ENCODE measurements at places on chromosomes 4 and X.

DNA sequence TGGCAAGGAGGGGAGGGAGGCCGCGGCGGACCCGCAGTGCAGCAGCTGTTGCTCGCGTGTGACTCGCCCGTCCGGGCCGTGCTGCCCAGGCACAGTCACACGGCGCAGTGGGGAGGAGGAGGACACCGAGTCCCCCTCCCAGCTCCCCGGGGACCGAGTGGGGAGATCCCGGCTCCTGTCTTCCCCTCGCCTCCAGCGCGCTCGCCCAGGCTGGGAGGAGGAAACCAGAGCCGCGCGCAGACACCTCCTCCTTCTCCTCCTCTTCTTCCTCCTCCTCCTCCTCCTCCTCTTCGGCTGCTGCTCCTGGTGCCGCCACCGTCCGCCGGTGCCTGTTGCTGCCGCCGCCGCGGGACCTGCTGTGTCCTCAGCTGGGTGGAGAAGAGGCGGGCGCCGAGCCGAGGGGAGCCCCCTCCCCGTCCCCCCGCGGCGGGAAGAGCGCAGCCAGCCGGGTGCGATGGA lies at the start of gene TBC1D1:
TSS of gene TBC1D1 (plus strand) at position 284 of the 459 bp plus-strand sequence. CDS start 11,012 bp downstream, outside the sequence.
- peak; percentile 29 for DNase-seq

DNA sequence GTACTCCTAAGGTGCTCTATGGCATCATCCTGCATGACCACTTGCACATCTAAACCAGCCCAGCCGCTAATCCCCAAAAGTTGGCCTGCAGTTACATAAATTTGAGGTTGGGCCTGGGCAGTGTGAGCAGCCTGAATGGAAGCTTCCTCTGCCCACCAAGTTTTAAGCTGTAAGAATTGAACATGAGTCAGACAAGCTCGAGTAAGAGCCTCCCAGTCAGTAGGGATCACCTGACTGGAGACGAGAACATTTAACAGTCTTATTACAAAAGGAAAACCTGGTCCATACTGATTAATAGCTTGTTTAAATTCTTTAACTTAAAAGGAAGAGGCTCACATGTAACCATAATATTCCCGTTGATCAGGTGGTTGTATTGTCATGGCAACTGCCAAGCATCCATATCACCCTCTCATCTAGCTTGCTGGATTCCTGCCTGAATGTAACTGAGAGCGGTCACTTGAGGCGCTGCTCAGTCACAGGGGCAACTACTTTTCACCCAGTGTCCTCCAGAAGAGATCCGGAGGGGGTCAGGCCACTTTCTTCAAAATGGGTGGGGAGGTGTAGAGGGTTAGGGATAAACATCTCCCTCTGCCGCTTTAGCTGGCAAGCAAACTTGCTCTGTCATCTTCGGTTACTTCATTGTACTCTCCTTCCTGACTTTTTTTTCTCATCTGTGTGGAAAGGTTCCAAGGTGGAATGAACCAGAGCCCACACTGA lies 56.6 kb upstream of the WDR1 start:
- no peak for DNase-seq

DNA sequence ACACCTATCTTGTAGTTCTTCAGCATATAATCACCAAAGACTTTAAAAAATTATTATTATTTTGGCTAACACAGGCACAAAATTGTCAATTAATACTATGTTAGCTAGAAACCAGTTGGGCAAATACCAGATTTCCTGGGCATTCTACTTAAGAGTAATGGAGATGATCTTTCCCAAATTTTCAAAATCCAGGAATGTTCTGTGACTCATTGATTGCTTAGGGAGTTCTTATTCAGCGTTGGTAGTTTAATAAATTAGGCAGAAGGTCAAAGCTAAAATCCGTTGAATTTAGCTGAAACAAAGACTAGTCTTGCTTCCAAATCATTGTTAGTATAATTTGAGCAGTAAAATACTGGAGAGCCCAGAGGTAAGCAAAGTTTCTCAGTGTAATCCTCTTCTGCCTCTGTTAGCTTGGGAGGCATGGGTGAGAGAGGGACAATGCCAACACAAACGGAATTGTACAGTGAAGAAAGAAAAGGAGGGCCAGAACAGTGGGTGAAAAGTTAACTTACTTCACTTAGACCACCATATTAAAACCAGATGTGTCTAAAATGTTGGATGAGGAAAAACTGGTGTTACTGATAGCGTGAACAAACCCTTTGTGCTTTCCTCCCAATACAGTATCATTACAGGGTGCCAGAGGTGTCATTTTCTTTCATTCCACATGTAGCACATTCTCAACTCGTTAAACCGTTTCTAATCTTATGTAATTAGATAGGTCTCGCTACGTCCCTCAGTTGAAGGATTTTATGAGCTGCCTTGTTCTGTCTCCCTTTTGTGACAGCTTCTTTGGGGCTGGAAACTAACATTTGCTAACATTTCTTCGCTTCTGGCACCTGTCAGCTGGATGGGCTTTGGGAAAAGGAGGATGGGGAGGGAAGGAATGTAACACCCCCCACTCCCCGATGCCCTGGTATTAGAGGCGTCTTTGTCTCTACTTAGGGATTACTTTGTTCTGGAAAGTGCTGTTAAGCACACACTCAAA lies 87.4 kb upstream of the CITED1 start:
- no peak for DNase-seq

GRCh38 chrX:152817078-152817764 lies 13.3 kb downstream of the CETN2 start:
- DNase-seq, result no peak

DNA sequence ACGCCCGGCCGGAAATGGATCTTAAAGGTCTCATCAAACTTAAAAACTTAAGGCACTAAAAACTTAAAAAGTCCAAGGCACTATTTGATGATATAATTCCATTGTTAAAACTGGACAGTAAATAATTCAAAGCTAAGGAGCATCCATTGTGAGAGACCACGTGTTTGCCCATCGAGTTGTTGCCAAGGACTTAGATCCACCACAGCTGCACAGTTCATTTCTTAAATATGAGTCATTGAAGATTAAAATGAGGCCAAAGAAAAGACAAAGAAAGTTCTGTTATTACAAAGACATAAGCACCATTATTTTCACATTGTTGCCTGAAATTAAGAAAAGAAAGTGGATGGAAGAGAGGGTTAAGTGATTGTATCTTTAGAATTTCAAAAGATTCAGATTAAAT lies 411.5 kb upstream of the FTHL17 start:
- no peak for DNase-seq

- DNase-seq, result no peak
Measured at GRCh38 chr4:73964862-73965611, 16.8 kb downstream of the PF4 start.

- no peak for DNase-seq
Measured at GRCh38 chr4:135838889-135839288, 1637.3 kb upstream of the PABPC4L start.

GRCh38 chr4:1987721-1988326 lies 20.9 kb downstream of the NELFA start:
- DNase-seq, result no peak

- DNase-seq, result peak; percentile 18
Measured at GRCh38 chr4:107913283-107913899, 18.0 kb upstream of the CYP2U1 start.

DNA sequence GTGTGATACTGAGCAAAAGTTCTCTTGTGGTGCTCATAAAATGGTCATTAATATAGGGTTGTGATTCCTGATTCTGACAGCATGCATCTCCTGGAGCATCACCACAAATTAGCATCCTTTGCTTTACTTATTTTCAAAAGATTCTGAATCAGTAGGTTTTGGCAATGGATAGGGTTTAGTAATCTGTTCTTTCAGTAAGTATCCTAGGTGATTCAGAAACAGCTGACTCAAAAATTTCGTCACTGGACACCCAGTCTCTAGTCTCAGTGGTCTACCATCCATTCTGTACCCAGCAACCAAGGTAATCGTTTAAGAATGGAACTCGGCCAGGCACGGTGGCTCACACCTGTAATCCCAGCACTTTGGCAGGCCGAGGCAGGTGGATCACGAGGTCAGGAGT lies 4.1 kb downstream of the CBLL2 start:
- DNase-seq, result no peak

- no peak for DNase-seq
Measured at GRCh38 chrX:151536571-151536970, 26.9 kb upstream of the PASD1 start.

- DNase-seq, result no peak
Measured at GRCh38 chr4:98939438-98939837, 10.5 kb upstream of the EIF4E start.

- no peak for DNase-seq
Measured at GRCh38 chr4:93710101-93710846, 118.3 kb upstream of the ATOH1 start.

DNA sequence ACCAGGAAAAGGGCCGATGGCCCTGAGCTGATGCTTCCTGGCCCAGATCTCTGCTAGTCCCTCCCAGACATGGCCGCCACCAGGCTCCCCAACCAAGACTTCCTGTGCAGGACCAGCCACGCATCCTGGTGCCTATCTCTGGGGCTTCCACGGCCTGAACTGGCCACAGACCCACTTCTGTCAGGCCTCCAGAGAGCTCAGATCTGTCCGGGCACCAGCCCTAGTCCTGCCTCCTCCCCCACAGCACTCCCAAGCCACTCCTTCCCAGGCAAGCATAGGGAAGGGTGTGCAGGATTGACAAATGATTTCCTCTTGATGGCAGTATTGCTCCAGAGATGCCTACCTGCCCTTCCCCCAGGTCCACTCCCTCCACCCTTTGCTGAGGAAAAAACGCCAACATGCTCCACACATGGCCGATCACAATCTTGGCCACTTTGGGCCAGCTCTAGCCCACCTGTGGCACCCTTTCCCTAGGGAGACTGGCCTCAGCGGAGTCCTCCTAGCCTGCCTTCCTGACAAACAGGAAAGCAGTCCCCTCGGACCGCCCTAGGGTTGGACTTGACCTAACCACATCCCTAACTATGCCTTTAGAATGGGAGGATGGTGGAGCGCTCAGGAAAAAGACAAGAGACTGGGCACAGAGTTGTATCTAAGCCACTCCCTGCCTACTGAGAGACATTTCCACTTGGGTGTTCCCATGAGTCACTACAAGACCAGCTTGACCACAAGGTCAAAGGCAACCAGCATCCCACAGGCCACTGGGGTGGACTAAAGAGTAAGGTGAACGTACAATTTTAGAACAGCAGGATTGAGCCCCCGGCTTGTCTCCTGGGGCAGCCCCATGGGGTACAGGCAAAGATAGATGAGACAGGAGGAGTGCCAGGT lies 277.5 kb upstream of the AGTR2 start:
- DNase-seq, result peak; percentile 79

DNA sequence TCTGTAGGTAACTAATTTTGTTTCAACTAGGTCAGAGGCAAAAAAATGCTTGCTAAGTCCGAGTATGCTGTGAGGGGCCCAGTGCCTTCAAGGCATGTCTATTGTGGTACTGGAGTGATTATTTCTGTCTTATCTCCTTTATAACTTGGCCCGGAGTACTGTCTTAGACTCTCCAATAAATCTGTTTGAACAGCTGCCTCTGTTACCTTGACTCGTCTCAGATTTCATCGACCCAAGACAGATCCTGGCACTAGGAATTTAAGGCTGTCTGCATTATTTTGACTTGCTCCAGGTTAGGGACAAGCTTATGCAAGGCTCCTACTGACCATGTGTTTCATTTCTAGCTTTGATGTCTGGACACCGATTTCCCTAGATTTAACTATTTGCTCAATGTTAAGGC lies 41.1 kb upstream of the NKAP start:
- no peak for DNase-seq

DNA sequence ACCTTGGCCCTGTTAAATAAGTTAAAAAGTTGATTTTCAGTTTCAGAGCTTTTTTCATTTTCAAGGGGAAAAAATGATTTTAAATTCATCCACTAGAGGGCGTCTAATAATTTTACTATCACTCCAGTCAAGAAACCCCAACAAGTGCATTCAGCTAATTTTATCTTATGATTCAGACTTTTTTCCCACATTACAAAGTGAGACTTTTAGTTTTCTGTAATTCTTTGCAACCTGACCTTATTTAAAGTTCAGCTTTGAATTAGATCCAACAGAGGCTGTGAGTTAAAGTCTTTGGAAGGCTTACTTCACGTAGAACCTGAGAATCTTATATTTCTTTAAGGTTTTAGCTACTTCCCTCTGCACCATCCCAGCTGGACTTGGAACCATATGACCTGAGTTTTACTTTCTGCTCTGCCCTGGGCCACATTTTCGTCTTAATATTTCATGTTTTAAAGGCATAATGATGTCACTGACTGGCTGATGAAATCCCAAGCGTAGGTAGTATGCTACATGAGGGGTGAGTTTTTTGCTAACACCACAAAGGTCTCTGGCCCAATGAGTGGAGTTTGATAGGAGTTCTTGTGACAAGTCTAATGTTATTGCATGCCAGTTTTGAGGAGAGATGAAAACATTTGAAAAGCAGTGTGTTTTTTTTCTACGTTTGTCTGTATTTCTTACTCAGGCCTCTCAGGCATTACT lies 7.2 kb downstream of the GNRHR start:
- no peak for DNase-seq

DNA sequence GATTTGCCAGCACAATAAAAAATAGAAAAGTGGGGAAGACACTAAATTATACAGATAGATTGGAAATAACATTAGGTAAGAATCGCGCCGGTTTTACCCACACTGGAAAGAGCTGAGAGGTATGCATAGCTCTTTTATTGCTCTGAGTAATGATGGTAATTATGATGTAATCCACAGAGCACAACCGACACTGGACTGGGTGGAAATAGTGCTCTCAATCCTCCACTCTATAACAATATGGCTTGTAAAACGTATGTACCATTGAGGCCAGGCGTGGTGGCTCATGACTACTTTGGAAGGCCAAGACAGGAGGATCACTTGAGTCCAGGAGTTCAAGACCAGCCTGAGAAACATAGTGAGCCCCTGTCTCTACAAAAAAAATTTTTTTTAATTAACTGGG lies 104.3 kb upstream of the RAPGEF2 start:
- no peak for DNase-seq

- no peak for DNase-seq
Measured at GRCh38 chr4:123849495-123849894, 452.9 kb downstream of the SPRY1 start.

GRCh38 chrX:151476604-151477303 lies 79.7 kb downstream of the VMA21 start:
- DNase-seq, result no peak

DNA sequence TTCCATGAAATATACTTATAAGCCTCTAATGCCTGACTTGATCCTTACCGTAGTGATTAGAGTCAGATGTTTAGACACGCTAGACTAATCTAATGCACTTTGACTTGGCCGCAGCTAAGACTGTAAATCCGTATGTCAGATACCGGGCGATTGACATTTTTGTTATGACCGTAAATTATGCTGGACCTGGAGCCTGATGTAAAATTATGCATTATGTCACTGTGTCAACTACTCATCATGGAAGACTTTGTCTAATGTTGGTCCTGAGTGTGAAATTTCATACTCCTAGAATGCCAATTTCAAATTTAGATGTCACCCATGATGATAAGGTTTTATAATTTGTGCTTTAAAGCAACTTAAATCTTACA lies 123.6 kb upstream of the LIMCH1 start:
- no peak for DNase-seq

- no peak for DNase-seq
Measured at GRCh38 chr4:174528226-174528625, 5.9 kb upstream of the HPGD start.

GRCh38 chr4:90733211-90733610 lies 606.0 kb downstream of the CCSER1 start:
- no peak for DNase-seq

Data from GDM1 (cell line).